ENCODE measurements at places on chromosomes 1 and 21. TPM values are rescaled to one million over a fixed set of nuclear protein-coding genes. Genes with fewer than 3 reads are reported as not detected.

GRCh38 chr1:85339656-85340399 is 63.4 kb upstream of the BCL10 start:
- no peak for DNase-seq

DNA sequence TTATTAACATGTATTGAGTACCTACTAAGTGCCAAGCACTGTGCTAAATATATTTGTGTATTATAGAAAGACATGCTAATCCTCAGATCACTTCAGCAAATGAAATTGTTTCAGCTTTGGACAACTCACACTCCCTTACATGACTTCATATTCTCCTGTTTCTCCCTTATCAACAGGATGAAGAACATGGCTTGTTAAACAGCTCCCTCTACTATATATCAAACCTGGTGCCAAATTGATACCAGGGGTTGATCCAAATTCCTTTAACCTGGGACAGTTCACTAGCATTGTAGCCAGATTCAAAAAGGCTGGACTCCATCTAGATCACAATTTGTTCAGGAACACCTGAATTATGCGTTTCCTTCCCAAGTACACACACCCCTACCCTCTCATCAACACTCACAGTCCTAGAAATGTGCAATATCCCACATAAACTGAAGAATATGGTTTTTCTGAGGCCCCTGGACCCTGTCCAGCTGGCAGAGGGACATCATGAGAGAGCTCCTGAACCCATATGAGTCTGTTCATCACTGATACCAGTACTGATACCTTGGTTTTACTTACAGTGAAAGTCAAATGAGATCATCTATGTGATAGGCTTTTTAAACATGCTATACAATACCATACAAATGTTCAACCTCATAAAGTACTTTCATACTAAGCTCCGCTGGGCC is 47.0 kb upstream of the PALMD start:
- peak; percentile 22 for DNase-seq

DNA sequence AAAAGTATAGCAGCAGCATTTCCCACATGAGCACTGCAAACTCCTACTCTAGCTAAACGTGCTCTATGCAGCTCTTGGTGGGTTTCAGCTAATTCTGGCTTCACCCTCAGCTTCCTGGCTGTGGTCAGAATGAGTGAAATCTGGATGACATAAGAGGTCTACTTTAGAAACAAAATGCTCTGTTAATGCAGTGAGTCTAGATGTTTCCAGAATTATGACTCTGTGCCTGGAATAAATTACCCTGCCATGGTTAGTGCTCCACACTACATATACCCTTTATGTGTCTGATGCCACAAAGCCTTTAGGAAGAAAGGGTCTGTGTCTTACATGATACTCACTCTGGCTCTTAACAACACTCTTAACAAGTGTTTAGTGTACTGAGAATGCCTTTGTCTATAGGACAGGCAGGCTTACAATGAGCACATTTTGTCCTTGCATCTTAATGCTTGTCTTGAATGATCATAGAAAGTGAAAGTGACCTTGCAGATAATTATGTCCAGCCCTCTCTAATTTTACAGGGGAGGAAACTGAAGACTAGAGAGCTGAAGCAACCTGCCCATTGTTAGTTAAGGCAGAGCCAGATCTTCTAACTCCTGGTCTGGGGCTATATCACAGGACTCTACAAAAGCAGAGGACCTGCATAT is 9.2 kb downstream of the S100A10 start:
- DNase-seq: no peak

DNA sequence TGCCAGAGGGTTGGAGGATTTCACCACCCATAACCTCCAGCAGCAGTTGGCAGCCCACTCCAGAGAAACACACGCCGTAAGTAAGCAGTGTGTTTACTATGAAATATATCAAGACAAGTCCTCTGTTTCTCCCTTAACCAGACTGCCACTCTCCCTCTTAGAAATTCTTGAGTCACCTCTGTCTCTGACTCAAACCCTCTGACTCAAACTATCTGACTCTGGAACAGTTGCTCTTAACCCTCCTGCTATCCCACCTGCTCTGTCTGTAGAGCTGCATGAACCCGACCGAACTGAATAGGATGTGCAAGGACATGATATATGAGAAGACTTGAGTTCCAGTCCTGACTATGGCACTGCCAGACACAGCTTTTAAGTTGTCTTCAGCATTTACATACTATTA is 14.1 kb downstream of the INPP5B start:
- DNase-seq: no peak

- DNase-seq: no peak
These were observed 761.9 kb upstream of the CXADR start for GRCh38 chr21:16750926-16751325.

Gene CR1L
- not detected for total RNA-seq

Gene SH3D21
- 1.9 TPM for total RNA-seq
